ENCODE measurements at places on chromosomes 1 and 21.

DNA sequence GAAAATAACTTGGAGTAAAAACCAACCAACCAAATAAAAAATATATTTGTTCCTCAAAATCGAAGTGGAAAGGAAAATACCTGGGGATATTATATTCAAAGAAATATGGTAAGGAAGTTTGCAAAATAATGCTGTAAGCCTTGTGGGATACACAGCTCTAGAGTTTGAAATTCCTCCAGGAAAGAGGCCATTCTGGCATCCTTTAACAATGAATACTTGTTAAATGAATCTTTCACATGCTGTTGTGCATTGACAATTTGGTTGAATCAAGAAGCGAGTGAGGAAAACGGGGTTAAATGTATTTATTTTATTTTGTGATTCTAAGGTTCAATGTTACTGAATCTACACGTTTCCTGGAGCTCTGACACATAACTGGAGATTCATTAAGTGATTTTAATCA lies 30.5 kb upstream of the NTNG1 start:
- DNase-seq = no peak

DNA sequence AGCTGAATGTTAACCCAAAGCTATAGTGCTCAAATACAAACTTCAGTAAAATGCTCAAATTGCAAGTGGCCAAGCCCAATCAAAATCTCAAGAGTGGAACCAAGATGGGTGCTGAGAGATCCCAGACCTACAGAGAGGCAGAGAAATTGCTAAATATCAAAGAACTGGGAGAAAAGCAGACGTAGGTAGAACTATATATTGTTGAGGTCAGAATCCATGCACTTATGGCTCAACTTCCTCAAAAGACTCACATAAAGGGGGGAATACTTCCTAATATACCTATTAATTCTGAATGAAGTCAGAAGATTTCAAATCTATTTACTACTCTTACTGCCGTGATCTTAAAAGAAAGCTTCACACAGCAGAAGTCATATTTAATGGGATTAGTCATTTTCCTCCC lies 65.2 kb downstream of the PUM1 start:
- DNase-seq = no peak

DNA sequence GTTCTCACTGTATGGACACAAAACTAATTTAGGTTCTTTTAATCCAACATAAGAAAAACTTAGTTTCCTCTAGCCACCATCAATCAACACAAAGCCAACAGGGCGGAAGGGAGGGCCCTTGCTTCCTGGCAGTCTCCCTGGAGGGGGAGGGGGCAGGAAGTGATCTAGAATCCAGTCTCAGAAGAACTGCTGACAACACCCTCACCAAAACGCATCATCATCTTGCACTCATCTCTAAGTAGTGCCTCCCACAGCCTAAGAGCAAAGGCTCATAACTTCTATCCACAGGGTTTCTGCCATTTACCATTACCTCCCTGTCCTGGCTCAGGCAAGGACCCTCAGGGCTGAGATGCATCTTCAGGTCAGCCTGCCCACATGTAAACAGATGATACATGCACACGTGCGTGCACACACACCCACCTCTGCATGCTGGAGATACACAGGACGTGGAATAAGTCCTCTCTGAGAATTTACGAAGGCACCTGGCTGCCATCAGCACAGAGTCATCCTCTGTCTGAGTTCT lies 20.5 kb downstream of the HIVEP3 start:
- DNase-seq = no peak

- no peak for DNase-seq
Observed at GRCh38 chr21:15682186-15682895, 47.4 kb upstream of the USP25 start.

DNA sequence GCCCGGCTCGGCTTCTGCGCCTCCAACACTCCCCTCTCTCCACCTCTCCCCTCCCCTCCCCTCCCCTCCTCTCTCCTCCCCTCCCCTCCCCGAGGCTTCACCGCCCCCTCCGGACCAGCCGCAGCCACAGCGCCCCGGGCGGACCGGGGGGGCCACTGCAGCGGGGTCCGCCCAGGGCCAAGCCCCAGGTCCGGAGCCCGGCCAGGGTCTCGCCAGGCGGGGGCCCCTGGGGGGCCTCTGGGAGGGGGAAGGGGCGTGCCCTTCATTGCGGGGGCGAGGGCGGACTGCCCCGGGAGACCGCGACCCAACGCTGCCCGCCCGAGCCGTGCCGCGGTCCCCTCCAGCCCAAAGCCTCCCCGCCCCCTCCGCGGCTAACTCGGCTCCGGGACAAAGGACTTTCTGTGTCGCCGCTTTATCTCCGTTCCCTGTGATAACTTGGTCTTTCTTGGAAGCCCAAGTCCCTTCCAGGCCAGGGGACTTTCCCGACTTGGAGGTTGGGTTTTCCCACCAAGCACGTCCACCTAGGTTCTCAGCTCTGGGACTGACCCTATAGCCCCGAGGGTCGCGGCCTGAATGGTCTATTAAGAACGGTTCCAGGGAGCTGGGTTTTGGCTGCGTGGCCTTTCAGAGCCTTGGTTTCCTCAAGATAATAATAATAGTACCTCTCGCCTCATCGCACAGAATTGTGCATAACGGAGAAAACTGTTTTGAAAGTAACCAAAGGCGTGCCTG lies at the start of gene UBQLN4:
UBQLN4 (minus strand) TSS at position 31 of the 732 bp plus-strand sequence. CDS start 97 bp downstream, outside the sequence.
- peak; percentile 87 for DNase-seq

- DNase-seq = no peak
Observed at GRCh38 chr1:145747398-145748247, 28.3 kb downstream of the CD160 start.

DNA sequence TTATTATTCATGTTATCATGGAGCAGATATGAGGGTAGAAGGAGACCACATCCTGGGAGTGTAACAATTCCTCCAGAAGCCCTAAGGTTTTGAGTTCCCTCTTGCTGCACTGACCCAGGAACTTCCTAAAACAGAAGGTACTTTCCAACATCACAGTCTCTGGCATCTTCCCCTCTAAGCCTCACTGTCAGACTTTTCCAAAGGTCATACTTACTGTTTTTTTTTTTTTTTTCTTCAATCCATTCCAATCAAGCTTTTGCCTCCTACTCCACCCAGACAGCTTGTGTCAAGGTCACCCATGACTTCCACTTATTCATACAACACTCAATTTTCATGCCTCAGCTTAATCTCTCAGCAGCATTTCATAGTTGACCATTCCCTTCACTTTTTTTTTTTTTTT lies 18.4 kb upstream of the UQCRHL start:
- no peak for DNase-seq

- DNase-seq = no peak
Observed at GRCh38 chr1:109255678-109256077, 6.3 kb downstream of the CELSR2 start.

DNA sequence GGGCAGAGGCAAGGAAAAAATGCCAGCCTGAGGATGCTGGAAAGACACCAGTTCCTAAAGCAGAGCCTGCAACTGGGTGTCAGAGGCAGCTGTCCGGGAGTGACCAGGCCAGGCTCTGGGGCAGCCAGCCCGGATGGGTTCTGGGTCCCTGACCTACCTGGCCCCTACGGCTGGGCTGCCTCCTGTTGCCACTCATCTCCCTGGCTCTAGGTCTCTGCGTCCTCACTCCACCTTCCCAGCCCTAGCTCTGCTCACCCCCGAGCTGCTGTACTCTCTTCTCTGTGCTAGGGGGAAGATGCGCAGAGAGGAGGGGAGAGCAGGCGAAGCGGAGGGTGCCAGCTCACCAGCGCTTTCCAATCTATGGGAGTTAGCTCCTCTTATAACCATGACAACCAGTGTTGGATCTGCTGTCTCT lies 9.0 kb downstream of the ARHGEF2 start:
- DNase-seq = no peak

DNA sequence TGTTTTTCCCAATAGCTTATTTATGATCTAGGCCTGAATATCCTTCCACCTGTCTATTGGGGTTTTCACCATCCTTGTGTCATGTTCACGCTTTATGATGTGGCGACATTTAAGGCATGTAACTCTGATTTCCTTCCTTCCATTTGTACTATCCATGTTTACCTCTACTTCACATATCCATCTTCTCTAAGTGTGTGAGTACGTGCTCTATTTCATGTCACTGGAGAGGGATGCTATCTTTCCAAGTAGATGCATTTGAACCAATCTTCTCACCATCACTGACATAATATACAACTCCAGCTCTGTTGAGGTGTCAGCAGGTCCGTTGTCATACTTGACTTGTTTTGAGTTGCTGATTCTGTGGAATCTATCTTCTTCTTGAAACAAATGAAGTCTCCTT lies 283.2 kb downstream of the PTBP2 start:
- DNase-seq = no peak

GRCh38 chr1:231407547-231408396 lies 14.3 kb downstream of the EGLN1 start:
- DNase-seq = no peak

All from GM06990 (cell line).